ENCODE measurements at places on chromosomes 3 and 15. TPM values are rescaled to one million over a fixed set of nuclear protein-coding genes. Genes with fewer than 3 reads are reported as not detected.

C2CD4B gene
- total RNA-seq, result 0.26 TPM

GOLGA8R gene
- 2.8 TPM for total RNA-seq

ZNF385D gene
- total RNA-seq, result under 0.01 TPM

TMCO5A gene
- not detected for total RNA-seq

PAK6 gene
- total RNA-seq, result 11.6 TPM

ZBED2 gene
- total RNA-seq, result 8.2 TPM
